Stimulated activated CD8-positive, alpha-beta memory T cell treated with anti-CD3 and anti-CD28 coated beads, Interleukin-7, amount 100 ng/mL, for 1 hour (primary cell): ENCODE measurements at places on chromosomes 4 and X.

- no peak for DNase-seq
Measured at GRCh38 chr4:8086783-8087445, 71.7 kb downstream of the ABLIM2 start.

- no peak for DNase-seq
Measured at GRCh38 chr4:73721435-73721834, 18.9 kb upstream of the CXCL8 start.

DNA sequence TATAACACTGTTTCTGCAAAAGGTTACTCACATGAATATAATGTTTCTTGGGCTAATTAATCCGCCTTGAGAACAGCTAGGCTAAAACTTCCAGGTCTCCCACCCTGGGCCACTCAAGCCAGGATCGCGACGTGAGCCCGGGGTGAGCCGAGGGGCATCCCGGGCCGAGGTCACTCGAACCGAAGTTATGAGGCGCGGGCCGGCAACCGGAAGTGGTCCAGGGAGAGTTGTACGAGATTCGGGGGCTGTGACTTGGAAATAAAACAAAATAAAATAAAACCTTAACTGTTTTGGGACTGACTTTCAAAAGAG lies 317 bp downstream of the CMC4 start:
- DNase-seq = no peak

DNA sequence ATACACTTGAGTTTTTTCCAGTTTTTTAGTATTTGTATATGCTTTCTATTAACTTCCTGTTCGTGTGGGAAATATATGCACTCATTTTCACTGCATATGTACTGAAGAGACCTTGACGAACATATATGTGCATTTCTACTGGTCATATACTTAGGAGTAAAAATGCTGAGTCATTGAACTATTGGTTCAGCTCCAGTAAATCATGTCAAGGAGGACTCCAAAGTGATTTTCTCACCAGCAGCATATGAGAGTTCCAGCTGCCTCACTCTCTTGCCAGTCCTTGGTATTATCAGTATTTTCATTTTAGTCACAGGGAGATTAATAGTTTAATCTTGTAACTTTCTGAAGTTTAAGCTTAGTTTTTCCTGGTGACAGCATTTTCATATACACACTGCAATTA lies 2750.2 kb downstream of the ARAP2 start:
- DNase-seq = no peak

- DNase-seq = no peak
Measured at GRCh38 chr4:156968479-156968984, 3.1 kb downstream of the PDGFC start.

- DNase-seq = no peak
Measured at GRCh38 chr4:18127030-18127429, 105.5 kb upstream of the LCORL start.
